Stimulated activated CD8-positive, alpha-beta memory T cell treated with anti-CD3 and anti-CD28 coated beads, Interleukin-15, amount 100 ng/mL, for 24 hours (primary cell): ENCODE measurements at places on chromosomes 11 and 22.

- DNase-seq, result no peak
Measured at GRCh38 chr11:17845431-17845881, 110.9 kb downstream of the KCNC1 start.

GRCh38 chr11:64243236-64243854, 2.5 kb downstream of the FKBP2 start:
- no peak for DNase-seq

DNA sequence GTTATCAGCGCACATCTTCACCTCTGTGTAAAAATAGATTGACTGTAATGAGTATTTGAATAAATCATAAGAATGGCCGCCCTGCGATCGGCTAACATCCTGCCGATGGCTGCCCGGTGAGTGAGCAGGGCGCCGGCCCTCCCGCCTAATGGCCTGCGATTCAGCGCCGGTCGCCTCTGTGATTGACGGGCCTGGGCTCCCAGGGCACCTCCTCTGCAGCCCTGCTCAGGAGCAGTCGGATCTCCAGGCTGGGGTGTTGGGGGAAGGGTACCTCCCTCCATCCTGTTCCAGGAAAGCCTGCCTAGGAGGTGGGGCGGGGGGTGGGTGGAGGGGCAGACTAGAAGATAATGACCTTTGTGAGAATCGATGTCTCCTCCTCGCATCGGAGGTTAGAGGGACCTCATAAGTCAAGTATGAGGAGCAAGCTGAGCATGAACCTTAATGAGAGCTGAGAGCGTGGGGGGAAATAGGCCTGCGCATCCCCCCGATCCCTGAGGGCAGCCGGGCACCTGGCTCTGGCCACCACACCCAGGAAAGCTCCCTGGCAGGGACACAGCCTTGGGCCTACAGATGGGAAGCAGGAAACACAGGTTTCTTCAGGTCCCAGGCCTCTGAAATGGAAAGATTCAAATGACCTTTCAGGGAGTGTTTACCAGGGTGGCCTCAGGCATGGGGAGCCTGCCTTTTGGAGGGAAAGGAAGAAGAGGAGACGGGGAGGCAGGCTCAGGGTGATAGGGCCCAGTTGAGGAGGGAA, 71.7 kb downstream of the PKNOX2 start:
- no peak for DNase-seq

DNA sequence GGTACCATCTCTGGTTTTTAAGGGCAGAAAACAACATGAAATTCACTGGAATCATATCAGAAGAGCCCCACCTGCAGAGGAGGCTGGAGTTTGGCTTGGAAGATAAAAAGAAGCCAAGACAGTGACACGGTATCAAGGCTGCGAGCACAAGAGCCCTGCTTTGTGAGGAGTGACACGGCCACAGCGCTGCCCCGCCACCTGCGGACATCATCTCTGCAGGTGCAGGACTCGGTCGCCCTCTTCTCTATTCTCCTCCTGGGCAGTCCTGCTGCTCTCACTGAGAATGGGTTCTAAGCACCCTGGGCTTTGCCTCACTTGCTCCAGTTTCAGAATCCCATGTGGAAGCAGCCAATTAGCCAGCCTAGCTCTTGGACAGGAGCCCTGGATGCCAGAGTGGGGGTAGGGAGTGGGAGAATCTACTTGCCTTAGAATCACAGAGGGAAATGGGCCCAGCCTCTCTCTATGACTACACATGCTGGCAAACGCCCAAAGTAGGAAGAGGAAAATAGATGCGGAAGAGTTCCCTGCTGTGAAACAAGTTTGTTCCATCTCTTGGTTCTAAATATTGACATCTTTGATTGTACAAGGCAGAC, 17.1 kb downstream of the APOL4 start:
- no peak for DNase-seq

DNA sequence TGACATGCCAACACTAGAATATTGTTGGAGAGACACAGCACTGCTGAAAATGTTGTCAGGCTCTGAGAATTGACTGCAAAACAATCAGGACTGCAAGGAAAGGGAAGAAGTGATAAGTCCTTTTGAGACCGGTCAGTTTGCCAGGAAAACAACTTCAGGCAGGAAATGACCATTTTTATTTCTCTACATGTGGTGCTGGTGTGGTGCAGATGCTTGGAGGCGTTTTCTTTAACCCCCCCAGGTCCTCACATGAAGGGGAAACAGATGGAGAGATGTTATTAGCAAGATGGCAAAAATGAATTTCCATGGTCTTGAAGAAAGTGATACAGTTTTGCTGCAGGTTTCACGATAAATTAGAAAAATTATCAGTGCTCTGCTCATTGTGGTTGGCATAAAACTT, 5.7 kb downstream of the AP2A2 start:
- no peak for DNase-seq

DNA sequence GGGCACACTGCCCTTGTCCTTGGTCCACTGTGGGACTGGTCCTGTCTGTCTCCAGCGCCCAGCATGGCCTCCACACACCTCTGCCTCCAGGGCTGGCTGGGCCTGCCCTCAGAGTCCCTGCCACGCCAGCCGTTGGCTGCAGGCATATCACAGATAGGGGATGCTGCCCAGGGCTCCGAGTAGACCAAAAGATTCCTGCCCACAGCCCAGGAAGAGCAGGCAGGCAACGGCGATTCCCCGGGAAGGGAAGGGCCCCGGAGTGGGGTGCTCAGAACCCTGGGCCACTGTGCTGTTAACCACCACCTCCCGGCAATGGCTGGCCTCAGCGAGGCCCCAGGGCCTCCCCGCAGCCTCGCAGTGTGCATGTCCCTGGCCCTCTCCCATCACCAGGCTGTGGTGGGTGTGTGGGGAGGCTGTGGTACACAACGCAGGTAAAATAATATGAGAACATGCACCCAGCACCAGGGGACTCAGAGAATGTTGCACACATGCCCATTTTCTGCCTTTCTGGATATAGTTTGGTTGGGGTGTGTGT, 2.2 kb downstream of the IFITM5 start:
- no peak for DNase-seq

DNA sequence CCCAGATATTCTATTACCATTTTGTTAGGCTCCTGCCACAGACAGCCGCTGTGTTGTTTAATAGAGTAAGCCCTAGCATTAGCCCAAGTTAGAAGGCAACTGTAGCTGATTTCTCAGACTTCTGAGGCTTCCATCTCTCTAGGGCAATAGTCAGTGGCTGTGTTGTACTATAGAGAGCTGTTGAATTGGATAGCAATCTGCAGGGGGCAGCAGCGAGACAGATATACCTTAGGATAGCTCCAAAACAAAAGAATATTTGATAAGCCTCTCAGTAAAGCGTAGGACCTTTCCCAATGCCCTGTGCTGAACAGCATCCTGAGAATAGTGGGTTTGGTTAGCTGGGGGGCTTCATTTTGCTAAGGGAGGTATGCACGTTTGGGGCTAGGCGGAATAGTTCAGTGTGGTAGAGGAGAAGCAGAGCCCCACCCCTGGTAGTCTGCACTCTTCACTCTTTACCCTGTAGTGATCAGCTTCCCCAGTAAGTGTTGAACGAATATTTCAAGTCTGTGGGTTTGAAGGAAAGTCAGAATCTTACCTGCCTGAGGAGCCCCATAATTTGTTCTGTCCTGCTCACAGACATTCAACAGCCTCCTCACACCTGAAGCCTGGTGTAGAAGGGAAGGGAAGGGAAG, 515.1 kb downstream of the INSC start:
- DNase-seq, result no peak

DNA sequence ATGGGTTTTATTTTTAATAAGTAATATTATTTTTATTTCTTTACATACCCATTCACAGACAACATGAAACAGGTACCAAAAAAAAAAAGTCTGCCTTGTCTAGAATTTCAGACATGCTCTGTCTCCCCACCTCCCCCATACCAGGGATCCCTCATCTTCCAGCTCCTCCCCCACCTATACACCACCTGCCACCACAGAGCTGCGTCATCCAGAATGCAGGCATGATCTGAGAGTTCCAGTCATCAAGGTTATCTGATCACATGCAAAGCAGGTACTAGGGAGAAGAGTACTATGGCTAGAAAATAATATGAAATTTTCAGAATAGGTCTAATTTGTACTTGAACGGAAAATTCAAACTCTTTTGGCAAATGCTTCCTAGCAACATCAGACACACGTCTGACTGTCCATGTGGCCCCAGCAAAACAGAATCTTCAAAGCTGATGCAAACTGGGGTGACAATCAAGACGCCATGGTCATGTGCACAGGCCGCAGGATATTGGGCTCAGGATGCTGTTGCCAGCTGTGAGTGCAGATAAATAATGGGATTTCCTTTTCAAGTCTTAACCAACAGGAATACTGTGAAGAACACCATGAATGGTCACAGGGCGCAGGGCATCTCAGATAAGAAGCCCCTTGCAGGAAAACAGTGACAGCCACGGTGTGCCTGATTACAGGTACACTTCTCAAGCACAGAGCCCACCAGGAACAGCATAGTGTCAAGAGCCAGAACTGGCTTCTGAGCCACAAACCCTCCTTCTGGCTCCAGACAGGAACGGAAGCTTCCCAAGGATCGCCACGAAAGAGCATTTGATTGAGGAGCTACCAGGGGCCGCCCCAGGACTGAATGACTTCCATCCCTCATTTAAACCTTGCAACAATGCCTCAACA, 169.5 kb downstream of the EFCAB6 start:
- DNase-seq, result no peak

- no peak for DNase-seq
Measured at GRCh38 chr11:66494458-66494857, 14.2 kb downstream of the DPP3 start.

DNA sequence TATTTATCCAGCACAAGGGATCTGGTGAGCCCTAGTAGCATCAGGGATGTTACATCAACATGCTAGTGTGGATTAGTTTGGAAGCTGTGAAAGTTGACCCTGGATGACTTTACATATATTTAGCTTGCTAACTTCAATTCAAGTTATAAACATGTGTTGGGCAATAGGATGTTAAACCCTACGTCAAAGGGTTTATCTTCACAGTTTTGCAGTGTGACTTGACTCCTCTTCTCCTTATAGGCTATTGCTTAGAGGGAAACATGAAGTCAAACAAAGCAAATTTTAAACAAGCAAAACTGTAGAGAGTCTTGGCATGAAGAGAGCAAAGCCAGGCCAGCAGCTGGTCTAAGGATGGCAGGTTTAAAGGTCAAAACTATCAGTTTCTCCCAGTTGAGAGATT, 11.3 kb upstream of the CTSC start:
- DNase-seq, result no peak

GRCh38 chr11:115049796-115050195, 371.5 kb downstream of the NXPE2 start:
- no peak for DNase-seq

GRCh38 chr11:10488934-10489691, 34.0 kb downstream of the AMPD3 start:
- DNase-seq, result no peak

DNA sequence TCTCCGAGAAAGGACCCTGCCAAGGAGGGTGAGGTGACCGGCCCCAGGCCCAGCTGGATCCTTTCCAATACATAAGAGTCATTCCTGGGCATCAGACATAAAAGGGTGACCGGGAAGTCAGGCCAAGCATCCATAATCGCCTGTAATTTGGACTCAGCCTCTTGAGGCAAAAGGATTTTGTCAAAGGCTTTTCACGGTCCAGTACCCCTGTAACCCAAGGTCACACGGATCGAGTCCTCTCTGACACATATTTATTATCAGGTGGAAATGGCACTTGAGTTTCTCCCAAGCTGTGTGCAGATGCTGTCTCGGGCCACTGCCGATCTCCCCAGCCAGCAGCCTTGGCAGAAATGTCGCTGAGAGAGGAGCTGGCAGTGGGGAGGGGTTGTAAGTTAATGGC, 556.5 kb downstream of the MN1 start:
- DNase-seq, result no peak
